CD4-positive, CD25-positive, alpha-beta regulatory T cell (primary cell): ENCODE measurements at places on chromosomes 13 and 19. TPM values are rescaled to one million over a fixed set of nuclear protein-coding genes. Genes with fewer than 3 reads are reported as not detected.

Gene ELSPBP1
- not detected for total RNA-seq

Gene LIM2
- not detected for total RNA-seq

GRCh38 chr13:61935710-61936109, 520.1 kb upstream of the PCDH20 start:
- H3K4me3 ChIP-seq: no peak overlapping the region
- no peak for DNase-seq

Gene CYP2F1
- 0.25 TPM for total RNA-seq

DNA sequence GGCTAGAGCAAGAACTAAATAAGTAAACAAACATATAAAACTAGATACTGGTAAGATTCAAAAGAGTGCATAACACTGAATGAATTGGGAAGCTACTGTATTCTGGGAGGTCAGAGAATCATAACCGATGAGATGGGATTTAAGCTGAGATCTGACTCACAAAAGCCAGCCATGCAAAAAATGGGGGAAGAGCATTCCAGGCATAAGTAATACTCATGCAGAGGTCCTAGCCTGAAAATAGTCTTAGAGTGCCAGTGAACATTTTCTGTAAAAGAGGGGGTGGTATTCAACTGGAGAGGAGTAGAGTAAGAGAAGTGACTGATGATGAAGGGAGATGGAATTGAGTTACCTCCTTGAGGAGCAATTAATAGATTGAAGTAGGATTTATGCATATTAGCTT, 872.0 kb upstream of the GPC6 start:
- no peaks in the 10 kb centered on the region for H3K4me1 ChIP-seq
- H3K27ac ChIP-seq: no peak overlapping the region
- no peaks in the 10 kb centered on the region for H3K27me3 ChIP-seq
- H3K36me3 ChIP-seq: no peaks in the 10 kb centered on the region
- H3K4me3 ChIP-seq: no peak overlapping the region
- DNase-seq: no peak

Gene NALCN
- total RNA-seq: not detected

DNA sequence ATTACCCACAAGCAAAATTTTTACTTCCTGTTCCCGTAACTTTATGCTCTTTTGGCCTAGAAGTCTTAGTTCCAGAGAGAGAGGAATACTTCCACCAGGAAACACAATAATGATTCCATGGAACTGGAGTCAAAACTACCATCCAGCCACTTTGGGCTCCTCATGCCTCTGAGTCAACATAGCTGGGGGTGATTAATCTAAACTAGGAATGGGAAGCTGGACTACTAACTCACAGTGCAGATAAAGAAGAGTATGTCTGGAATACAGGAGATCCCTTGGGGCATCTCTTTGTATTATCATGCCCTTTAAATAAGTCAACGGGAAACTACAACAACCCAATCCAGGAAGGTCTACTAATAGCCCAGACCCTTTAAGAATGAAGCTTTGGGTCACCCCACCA, 8.9 kb upstream of the ELF1 start:
- H3K36me3 ChIP-seq: no peaks in the 10 kb centered on the region
- no peak overlapping the region for H3K27ac ChIP-seq
- no peaks in the 10 kb centered on the region for H3K27me3 ChIP-seq

GRCh38 chr19:46303322-46303690, 6.5 kb downstream of the HIF3A start:
- no peak for DNase-seq
- no peak overlapping the region for H3K27ac ChIP-seq
- H3K4me1 ChIP-seq: no peaks in the 10 kb centered on the region
- no peaks in the 10 kb centered on the region for H3K36me3 ChIP-seq

Gene PDE4C
- not detected for total RNA-seq
